Tibial nerve (tissue), 4 donors: ENCODE measurements at places on chromosomes 12 and 14. TPM values are rescaled to one million over a fixed set of nuclear protein-coding genes. Genes with fewer than 3 reads are reported as not detected.

DNA sequence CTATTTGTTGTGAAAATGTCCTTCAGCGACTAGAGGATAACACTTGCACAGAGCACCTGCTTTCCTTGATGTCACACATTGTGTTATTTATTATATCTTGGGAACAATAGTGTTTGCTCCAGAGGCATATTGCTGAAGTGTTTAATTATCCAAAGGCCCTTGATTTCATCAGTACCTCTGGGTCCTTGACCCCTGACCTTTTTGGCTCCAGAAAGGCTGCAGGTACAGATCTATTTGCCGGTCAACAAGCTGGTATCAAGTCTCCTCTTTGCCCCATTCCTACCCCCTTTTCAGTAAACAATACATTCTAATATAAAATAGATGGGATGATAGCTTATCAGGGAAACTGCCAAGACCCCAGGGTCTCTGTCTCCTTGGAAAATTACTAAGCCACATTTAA is 206.8 kb downstream of the DACT1 start:
- DNase-seq = no peak

GRCh38 chr12:64760808-64761573 is 1.8 kb upstream of the GNS start:
- no peak for DNase-seq

GRCh38 chr12:13204428-13204827 is 7.9 kb downstream of the EMP1 start:
- no peak for DNase-seq

DNA sequence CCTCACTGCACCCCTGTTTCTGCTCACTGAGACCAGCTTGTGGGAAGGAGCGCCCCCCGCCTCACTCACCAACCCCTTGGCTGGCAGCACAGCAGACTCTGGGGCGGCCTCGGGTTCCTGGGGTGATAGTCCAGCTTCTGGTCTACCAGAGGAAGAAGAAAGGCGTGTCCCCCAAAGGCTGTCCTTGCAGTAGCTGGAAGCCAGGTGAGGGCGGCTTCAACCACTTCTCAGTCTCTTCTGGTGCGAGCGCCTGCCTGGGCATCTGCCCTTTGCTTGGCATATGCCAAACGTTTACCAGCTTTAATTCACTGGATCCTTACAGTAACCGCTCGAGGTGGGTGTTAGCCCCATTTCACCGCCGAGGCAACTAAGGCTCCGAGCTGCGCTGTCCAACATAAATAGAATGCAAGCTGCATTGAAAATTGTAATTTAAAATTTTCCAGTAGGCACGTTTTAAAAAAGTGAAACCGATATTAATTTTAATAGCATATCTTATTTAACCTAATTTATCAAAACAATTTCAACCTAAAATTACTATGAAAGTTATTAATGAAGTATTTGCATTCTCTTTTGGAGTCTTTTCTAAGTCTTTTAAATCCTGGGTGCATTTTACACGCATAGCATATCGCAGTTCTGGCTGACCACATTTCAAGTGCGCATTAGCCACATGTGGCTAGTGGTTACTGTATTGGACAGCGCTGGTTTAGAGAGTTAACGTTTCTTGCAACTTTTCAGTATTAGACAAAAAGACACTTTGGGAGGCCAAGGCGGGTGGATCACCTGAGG is 872 bp downstream of the FAM177A1 start:
- peak; percentile 30 for DNase-seq

DNA sequence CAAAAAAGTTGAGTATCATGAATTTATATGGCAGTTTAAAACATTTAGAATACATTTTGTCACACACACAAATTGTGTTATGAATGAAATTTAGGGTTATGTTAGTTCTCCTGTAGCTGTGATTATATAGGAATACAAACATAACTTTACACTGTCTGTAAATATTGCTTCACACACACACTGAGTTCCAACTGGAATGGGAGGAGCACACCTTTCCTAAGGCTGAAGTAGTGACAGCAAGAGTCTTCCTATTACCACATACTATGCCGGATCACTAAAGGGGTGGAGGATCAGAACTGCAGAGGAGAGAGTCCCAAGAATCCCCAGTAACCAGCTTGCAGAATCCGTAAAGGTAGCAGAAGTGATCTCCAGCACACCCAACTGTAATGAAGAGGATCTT is 63.7 kb downstream of the DNAI7 start:
- DNase-seq = no peak

GRCh38 chr12:98422812-98423211 is 92.6 kb upstream of the TMPO start:
- DNase-seq = no peak

GRCh38 chr12:29889737-29890136 is 106.0 kb upstream of the TMTC1 start:
- peak; percentile 75 for DNase-seq

DNA sequence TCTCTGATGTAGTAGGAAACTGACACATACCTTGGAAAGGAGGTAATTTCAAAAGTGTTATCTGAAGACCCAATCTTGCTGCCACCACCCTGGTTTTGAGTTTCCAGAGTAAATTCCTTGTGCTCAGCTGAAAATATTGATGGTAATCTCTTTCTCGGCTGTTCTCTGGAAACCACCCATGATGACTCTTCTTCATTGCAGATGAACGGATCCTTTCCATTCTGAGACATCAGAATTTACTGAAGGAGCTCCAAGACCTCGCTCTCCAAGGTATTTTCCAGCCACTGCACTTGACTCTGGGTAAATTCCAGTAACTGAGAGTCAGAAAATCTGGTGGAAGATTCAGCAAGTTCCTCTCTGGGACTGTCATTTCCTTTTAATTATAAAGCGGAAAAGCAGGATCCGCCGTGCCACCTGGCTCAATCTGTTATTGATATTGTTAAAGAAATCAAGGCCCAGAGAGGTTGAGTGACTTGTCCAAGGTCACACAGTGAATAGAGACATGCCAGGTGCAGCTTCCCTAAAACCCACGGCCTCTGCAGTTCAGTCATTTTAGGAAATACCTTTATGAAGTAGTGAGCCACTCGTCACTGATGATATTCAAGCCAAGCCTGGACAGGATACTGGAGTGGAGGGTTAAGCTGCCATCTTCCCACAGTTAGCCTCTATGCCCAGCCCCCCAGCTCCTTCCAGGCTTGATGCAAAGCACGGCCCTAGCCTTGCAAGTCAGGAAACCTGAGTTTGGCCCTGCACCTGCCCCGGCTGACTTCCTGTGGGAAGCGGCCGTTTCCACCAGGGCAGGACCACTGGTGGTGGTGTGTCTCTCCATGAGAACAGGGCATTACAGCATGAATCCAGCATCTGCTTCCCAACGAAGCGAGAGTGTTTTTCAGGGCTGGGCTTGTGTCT is 4.7 kb downstream of the CHGA start:
- no peak for DNase-seq

The COCH gene
- 3.6 TPM for total RNA-seq

The NOXRED1 gene
- total RNA-seq = not detected

The PAX9 gene
- 2.1 TPM for total RNA-seq
